Stimulated activated CD8-positive, alpha-beta memory T cell treated with anti-CD3 and anti-CD28 coated beads, Interleukin-15, amount 100 ng/mL, for 24 hours (primary cell): ENCODE measurements at places on chromosomes 4 and X.

GRCh38 chr4:56128213-56128612 lies 179.5 kb downstream of the CEP135 start:
- DNase-seq: no peak

DNA sequence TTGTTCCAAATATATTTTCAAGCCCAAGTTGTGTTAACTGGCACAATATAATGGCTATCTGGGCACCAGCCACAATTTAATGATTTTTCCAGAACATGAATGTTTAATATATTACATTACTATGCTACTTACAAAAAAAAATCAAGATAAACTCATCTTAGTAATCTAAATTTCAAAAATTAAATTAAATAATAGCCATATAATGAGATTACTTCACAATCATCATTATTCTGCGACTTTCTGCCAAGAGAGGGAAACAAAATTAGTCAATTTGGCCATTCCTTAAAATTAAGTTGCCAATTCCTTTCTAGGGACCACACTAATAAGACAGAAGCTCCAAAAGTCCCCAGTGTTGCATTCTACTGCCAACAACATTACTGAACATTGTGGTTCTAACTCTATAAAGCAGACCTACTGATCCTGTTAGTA lies 7.5 kb downstream of the NEK1 start:
- no peak for DNase-seq

DNA sequence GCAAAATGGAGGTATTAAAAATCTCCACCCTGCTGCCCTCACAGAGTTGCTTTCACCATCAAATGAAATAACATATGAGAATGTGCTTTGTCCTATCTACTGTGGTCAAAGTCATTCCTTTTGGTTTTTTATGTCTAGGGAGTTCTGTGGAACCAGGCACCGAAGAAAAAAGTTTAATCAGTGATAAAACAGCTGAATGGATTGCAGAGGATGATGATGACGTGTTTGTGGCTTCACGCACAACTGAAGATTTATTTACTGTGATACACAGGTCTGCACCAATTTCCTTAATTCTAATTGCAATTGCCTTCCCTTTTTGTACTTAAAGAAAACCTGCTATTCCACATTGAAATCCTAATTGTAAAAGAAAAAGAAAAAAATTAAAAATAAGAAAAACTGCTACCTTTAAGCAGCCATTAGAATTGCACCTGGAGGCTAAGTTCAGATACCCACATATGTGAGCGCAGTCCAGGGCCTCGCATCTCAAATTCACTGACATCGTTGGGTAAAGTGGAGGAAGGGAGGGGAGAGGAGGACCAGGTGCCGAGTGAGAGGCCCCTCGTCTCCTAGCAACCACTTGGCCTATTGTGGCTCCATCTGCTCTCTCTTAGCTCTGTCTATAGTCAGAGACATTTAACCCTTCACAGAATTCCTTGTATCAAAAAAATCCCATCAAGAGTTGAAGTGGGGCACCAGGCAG lies 10.5 kb upstream of the RTL5 start:
- DNase-seq: no peak

- no peak for DNase-seq
These were observed 170.6 kb upstream of the FAM9B start for GRCh38 chrX:9204560-9204959.

- DNase-seq: no peak
These were observed 48.7 kb upstream of the CRMP1 start for GRCh38 chr4:5941601-5942000.

GRCh38 chr4:17884063-17884462 lies 73.3 kb downstream of the NCAPG start:
- no peak for DNase-seq
